ENCODE measurements at places on chromosomes 13 and 19. TPM values are rescaled to one million over a fixed set of nuclear protein-coding genes. Genes with fewer than 3 reads are reported as not detected.

Gene RFX2
- 6.7 TPM for total RNA-seq

Gene MRPL57
- 24.9 TPM for total RNA-seq

Gene CTXN1
- 20.2 TPM for total RNA-seq

Gene ZNF566
- 9.5 TPM for total RNA-seq

Gene ZNF569
- total RNA-seq: 4.7 TPM

Measured in A549 treated with CpdA at 1 μM for 4 hours (cell line).